ENCODE measurements at places on chromosomes 16 and 17. TPM values are rescaled to one million over a fixed set of nuclear protein-coding genes. Genes with fewer than 3 reads are reported as not detected.

The TBC1D3C gene
- not detected for total RNA-seq

- H3K36me3 ChIP-seq: no peaks in the 10 kb centered on the region
- H3K4me3 ChIP-seq: no peak overlapping the region
- DNase-seq: peak; percentile 15
- no peak overlapping the region for H3K27ac ChIP-seq
Observed at GRCh38 chr17:20043021-20043420, 33.9 kb downstream of the SPECC1 start.

The PLXDC1 gene
- 2.9 TPM for total RNA-seq

The DERL2 gene
- total RNA-seq: 98.3 TPM

DNA sequence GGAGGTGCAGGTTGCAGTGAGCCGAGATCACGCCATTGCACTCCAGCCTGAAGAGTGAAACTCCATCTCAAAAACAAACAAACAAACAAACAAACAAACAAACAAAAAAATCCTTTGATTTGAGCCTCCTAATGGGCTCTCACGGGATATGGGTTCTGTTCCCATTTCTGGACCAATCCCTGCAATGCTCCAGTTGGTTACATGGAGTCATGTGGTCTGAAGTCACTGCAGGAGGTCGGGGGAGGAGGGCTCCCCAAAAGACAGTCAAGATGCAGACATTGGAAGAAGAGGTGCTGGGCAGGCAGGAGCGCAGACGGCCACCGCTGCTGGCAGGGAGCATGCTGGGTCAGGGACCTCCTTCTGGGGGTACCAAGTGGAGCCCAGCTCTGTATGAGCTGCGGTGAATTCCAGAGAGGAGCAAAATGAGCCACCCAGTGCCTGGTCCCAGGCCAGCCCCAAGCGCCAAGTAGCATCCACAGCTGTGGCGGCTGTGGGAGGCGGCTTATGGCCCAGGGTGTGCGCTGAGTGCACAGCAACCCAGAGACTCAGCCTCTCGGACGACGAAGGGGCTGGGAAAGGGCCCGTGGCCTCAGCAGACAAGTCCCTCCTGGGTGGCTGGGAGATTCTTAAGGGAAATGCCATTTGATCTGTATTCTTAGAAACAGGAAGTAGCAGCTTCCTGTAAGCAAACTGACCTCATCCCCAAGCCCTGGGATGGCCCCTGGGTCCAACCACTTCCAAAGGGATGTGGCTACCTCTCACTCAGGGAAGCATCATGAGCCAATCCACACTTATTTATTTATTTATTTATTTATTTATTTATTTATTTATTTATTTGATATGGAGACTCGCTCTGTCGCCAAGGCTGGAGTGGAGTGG is 19.6 kb upstream of the ATP2A3 start:
- H3K4me1 ChIP-seq: no peaks in the 10 kb centered on the region
- no peak overlapping the region for H3K4me3 ChIP-seq
- H3K27me3 ChIP-seq: no peaks in the 10 kb centered on the region
- H3K27ac ChIP-seq: no peak overlapping the region
- no peaks in the 10 kb centered on the region for H3K36me3 ChIP-seq
